ENCODE measurements at places on chromosomes 7 and 10. TPM values are rescaled to one million over a fixed set of nuclear protein-coding genes. Genes with fewer than 3 reads are reported as not detected.

Gene AKR1C8
- total RNA-seq: not detected

Gene DENND2A
- total RNA-seq: 43.8 TPM

Gene TAC1
- total RNA-seq: 89.5 TPM

Gene ZNRF2
- total RNA-seq: 41.3 TPM

Gene MCM10
- total RNA-seq: 5.3 TPM

Gene EPHA1
- total RNA-seq: 7.8 TPM

Data from diencephalon (tissue), 1 donor.